ENCODE measurements at places on chromosomes 4 and X.

DNA sequence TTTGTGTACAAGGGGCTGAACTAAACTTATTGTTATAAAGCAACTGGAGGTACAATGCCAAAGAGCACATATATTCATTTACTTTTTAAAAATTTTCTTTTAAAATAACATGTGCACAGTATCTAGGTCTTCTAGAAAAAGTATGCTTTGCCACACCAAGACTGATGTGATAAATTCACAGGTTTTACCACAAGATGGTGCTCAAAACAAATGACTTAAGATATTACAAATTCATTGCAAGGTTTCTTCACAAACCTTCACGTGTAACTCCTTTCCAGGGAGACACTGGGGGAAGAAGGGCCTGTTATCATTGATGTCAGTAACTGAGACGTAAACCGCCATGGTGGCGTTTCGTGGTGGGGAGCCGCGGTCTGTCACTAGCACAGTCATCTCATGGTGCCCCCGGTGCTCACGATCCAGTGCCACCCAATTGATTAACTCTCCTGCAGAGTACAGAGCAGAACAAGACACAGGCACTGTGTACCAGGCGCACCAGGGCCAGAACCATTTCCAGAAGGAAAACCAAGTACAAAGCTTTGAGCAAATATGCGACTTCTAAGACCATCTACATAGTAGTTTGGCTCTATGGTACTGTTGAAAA is 162.2 kb downstream of the DCHS2 start:
- DNase-seq = no peak

DNA sequence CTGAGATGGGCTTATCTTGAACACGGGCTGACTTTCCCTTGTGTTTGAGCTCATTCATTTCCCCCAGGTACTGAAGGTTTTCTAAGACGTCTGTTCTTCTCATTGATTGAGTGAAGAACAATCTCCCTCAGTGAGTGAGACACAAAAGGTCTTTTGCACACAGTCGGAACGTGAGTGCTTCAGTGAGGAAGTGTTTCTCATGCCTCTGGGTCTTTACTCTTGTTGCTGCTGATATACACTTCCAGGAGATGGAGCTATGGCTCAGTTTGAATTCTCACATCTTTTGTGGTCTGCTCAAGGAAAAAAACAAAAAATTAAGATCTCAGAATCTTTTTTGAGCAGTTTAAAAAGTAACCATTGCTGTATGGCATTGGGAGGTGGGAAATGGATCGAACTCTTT is 981.9 kb upstream of the TENM3 start:
- no peak for DNase-seq

DNA sequence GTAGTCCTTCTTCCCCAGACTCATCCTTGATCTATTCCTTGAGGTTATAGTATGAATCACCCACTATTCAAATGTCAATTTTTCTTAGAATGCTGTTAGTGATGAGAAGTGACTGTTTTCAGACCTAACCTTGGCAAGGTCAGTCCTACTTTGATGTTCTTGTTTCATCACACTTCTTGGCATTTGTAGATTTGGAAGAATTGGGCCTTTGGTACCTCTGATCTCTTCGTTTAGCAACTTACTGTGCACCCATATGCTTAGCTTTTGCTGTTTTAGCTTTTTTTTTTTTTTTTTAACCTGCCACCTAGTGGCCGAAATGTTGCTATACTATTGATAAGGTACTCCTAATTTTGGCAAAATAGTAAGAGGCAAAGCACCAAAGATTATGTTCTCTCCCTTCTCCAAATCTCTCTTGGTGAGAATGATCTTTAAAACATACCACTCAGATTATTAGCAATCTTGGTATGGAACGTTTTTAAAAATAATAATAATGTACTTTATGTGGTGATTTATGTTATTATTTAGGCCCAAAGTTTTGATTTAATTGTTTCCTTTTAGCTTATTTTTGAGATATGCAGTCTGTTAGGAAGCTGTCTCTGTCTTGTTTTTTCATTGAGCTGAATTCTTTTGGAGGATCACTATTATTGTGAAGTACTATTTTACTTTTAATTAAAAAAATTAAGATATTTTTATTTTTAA is 16.6 kb downstream of the DCK start:
- DNase-seq = no peak

DNA sequence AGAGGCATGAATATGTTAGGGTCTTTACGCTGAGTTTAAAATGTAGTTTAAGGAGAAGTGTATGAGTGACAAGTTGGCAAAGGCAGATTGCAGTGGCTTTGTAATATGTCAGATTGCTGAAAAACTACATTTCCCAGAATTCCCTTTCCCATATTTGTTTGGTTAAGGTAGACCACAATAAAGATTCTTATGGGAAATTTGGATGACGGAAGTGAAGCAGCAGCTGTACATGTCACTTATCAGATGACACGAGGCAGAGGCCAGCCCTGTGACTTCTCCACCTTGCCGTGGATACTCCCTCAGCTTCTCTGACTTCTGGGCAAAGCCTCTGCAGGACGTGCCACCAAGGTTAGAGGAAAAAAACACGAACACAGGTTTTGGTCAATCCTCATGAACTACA is 229.7 kb upstream of the DKK2 start:
- DNase-seq = no peak

DNA sequence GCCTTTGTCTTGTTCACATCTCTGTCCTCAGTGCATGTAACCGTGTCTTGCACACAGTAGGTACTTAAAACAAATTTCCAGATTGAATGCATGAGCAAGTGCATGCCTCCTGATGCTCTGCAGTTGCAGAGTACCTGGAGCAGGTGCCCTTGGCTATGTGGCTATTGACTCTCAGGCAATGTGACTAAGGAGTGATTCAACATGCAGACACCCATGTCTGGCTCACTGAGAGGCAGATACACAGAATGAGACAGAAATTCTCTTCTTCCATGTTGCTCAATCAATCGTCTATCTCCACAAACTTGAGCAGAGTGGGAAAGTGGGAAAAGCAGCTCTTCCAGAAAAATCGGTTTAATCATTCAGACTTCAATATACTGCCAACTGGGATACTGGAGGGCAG is 111.0 kb downstream of the CHRDL1 start:
- DNase-seq = no peak

DNA sequence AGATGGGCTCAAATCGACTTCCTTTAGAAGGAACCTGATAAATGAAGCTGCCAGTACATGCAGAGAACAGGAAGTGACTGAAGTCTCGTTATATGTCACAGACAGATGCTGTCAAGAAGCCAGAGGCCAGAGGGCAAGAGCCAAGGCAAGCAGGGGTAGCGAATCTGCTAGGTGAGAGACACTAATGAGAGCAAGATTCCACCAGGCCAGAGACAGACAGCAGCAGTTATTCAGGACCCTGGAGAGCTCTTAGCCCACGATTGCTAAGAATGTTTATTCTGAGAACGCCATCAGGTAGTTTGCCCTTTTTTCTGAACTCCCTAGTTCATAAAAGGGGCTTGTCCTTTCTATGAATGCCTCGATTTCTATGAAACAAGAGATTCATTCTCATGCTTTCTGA is 73.7 kb downstream of the BEND2 start:
- DNase-seq = no peak

GRCh38 chrX:35122756-35123155 is 180.2 kb downstream of the FAM47B start:
- DNase-seq = no peak

GRCh38 chrX:1841746-1842145 is 226.9 kb downstream of the ASMT start:
- DNase-seq = no peak

GRCh38 chrX:31070057-31070468 is 1.8 kb downstream of the FTHL17 start:
- no peak for DNase-seq

- DNase-seq = no peak
Observed at GRCh38 chrX:47216393-47216925, 2.0 kb upstream of the CDK16 start.

- DNase-seq = no peak
Observed at GRCh38 chrX:23269923-23270322, 64.7 kb upstream of the PTCHD1 start.

DNA sequence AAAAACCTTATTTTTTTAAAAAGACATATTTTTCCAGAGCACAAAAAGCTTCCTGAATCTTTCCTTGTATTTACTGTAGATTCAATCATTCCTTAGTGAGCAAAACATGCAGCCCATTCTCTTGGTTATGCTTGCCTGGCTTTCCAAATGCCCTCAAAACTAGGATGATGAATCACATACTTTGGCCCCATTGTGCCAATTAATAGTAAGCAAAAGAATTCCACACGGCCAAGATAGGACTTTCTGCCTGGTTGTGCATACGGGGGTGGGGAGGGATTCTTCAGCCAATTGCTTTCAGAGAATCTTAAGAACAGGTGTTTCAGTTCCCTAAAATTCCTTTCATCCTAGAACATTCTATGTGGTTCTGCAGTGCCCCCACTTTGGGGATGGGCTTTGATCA is 7.0 kb downstream of the RAI2 start:
- no peak for DNase-seq

DNA sequence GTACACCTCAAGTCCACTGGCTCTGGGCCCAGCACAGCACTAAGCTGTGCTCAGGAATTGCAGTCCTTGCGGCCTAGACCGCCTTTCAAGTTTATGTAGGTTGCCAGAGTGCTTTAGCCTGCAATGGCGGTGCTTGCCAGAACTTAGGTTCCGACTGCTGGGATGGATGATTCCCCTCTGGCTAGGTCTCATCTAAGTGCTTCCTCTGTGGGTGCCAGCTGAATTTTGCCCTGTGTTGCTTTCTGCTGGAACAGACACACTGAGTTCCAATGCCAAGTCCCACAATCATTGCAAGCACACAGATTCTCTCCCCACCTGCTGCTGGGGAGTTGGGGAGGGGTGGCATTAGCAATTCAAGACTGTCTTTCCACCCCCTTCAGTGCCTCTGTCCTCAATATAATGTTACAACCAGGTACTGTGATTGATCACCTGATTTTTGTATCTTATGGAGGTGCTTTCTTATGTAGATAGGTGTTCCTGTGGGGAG is 129.5 kb downstream of the GRID2 start:
- DNase-seq = no peak

GRCh38 chr4:40143926-40144508 is 52.8 kb upstream of the RHOH start:
- DNase-seq = no peak

DNA sequence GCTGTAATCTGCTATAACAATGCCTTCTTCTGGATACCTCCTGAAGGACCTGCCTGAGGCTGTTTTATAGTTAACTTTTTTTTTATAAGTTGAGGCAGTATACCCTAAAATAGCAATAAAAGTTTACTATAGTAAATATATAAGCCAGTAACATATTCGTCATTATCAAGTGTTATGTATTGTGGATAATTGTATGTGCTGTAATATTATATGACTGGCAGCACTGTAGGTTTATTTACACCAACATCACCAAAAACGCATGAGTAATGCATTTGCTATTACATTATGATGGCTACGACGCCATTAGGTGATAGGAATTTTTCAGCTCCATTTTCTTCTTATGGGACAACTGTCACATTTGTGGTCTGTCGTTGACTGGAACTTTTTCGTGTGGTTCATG is 237.2 kb upstream of the PITX2 start:
- no peak for DNase-seq

DNA sequence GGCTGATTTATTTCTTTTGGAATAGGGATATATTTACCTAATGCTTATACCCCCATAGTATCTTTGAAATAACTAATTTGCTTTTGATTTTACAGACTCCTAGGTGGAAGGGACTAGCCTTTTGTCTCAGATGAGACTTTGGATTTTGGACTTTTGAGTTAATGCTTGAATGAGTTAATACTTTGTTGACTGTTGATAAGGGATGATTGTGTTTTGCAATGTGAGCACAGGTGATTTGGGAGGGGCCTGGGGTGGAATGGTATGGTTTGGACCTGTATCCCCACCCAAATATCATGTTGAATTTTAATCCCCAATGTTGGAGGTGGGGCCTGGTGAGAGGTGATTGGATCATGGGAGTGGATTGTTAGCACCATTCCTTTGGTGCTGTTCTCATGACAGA is 117.4 kb upstream of the ZC4H2 start:
- DNase-seq = no peak

GRCh38 chr4:173074501-173074946 is 94.1 kb upstream of the GALNT7 start:
- DNase-seq = no peak

DNA sequence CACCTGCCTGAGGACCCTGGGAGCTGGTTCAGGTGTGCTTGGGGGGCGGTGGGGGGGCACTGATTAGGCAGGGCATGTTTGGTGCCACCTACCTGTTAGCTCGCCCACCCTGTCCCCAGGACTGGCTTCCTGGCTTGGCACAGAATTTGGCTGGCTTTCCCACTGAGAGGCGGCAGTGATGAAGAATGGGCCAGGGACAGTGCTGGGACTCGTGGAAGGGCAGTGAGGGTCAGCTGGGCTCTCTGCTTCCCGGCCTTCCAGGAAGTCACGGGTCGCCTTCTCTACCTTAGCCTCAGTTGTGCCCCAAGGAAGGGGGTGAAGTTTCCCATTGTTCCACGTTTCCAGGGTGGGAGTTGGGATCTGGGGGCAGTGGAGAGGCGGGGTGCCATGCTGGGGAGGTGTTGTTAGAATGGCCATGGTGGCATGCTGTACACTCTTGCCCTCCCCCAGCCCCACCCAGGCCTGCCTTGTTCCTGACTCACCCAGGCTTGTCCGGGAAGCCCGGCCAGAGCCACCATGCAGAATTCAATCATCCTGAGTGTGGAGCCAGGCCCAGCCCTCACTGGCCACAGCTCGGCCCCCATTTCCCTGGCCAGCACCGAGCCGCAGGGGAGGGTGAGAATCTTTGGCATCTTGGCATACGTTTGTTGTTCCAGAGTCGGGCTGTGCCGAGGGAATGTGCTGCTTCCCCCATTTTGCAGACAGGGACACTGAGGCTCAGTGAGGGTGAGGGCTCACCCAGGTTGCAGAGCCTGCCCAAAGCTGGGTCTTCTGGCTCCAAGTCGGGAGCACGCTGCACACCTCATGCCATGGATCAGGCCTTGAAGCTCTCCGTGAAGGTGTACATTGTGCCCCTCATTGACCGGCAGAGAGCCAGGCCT is 21.9 kb upstream of the GPR78 start:
- no peak for DNase-seq

- peak; percentile 14 for DNase-seq
Observed at GRCh38 chr4:42638993-42639392, 17.9 kb downstream of the ATP8A1 start.

- no peak for DNase-seq
Observed at GRCh38 chr4:53040459-53040815, 178.3 kb downstream of the RASL11B start.
